ENCODE measurements at places on chromosomes 1 and 21.

DNA sequence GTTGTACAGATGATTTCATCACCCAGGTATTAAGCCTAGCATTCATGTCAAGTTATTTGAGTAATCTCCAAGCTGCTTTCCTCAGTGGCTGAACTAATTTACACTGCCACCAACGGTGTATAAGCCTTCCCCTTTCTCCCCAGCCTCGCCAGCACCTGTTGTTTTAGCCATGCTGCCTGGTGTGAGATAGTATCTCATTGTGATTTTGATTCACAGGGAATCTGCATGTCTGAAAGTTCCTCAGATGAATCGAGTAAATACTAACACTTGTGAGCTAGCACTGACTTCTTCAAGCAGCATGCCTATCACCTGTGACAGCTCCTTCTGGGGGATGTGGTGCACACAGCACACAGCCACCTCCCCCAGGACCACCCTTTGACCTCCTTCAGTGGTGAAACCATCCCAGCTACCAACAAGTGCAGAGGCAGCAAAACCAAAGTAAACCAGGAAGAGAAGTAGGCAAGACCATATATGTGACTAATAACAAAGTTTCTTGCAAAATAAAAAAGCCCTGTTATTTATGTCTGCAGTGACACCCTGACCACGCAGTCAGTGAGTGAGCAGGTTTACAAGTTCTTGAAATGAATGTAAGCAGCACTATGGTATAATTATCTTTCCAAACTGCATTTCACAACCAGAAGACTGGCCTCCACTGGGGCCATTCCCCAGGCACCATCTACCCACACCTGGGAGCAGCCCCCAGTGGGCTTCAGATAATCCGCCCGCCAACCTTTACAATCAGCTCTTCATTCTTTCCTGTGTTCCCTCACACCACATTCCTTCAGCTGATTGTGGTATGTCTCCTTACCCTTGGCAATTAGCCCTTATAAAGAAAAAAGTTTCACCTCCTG, 173.8 kb downstream of the ETS2 start:
- no peak for DNase-seq

GRCh38 chr1:98399218-98399617, 262.3 kb upstream of the SNX7 start:
- no peak for DNase-seq

- no peak for DNase-seq
Observed at GRCh38 chr21:29656504-29657239, 283.1 kb downstream of the GRIK1 start.

GRCh38 chr21:46295996-46296752, 10.0 kb downstream of the YBEY start:
- no peak for DNase-seq

GRCh38 chr1:106637566-106637965, 418.9 kb upstream of the PRMT6 start:
- no peak for DNase-seq

- DNase-seq = no peak
Observed at GRCh38 chr1:89884718-89885596, 64.1 kb downstream of the LRRC8D start.

DNA sequence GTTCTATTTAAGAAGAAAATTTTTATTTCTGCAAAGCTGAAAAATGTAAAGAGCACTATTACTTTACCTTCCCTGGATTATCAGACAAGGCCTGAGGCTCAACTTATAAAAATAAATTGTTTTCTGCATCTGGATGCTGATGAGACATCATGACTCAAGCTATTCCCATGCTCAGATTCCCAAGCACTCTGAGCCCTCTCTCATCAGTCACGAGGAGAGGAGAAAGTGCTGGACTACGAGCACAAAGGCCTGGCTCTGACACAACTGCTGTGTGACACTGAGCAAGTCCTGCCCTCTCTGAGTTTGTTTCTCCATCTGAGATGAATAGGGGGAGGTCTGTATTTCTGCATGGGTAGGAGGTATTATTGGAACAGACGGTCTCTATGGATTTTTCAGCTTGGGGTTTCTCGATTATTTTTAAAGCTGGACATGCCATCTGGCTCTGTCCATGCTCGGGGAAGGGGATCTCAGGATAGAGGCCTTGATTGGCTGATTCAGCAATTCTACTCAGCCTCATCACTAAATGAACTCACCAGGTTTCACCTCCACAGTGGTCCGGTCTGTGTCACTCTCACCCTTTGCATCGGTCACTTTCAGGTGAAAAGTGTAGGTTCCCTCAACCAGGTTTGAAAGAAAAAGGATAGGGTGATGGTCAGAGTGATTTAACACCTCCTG, 107.7 kb downstream of the KIAA0319L start:
- no peak for DNase-seq

DNA sequence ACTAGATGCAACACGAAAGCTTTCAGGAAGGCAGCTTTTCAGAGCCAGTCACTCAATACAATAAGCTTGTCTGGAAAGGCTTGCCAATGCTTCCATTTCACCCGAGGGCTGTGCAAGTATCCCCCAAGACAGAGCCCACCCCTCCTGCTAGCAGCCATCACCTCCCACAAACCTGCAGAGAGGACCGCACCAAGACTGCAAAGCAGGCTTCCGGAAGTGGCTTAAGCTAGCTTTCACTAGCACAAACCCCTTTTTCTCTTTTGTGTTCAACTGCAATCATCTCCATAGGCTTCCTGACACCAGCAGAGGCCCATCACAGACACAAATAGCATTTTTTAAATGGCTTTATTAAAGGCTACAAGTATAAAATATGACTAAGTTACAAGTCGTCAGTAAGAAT, 31.5 kb downstream of the C1orf198 start:
- DNase-seq = no peak

DNA sequence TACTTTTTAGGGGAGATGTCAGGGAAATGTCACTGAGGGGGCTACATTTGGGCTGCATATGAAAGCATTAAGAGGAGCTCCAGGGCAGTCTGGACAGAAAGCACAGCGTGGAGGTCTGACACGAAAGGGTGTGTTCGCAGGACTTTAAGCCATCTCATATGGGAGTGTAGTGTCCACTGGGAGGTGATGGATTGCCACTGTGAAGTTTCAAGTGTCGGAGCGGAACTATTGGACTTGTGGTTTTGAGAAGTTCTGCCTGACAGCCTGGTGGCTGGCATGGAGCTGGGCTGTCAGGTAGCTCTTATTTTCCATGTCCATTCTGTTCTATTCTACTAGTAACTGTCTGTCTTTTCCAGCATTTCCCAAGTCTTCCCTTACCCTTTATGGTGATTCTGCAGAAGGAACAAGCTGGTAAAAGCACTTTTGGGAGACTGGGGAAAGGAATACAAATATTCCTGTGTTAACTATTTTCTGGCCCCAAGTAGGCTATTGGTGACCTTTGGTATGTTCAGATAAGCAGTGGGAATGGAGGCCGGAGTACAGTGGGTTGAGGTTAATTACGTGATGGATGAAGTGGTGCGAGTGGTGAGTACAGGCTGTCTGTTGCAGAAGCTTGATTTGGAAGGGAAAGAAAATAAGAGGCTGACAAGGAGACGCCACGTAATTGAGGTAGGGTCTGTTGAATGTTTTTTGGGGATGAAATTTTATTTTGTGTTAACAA, 19.3 kb downstream of the B3GALT5 start:
- DNase-seq = no peak

DNA sequence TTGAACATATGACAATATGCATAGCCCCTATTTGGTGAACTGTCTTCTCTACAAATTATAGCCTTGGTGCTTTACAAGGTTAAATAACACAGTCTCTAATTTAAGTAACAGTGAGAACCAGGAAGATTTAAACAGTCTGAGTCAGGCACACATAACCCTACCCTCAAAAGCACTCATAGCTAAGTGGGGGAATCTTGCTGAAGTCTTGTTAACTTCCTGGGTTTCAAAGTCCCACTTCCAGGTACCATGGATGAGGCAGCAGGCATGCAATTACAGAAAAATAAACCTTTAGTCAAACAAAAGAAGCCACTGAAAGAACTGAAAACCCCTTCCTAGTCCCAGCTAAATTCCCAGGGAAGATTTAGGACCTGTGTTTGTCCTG, 147.6 kb downstream of the PBX1 start:
- no peak for DNase-seq

- no peak for DNase-seq
Observed at GRCh38 chr1:30343562-30343961, 379.8 kb downstream of the MATN1 start.

- DNase-seq = no peak
Observed at GRCh38 chr1:221832151-221832550, 90.3 kb upstream of the DUSP10 start.

GRCh38 chr1:94050254-94050653, 70.7 kb downstream of the ABCA4 start:
- DNase-seq = no peak

GRCh38 chr1:232384171-232384883, 245.6 kb downstream of the SIPA1L2 start:
- DNase-seq = no peak

- no peak for DNase-seq
Observed at GRCh38 chr1:119286587-119287181, 81.9 kb upstream of the HAO2 start.

- DNase-seq = no peak
Observed at GRCh38 chr1:45407629-45408287, 67.5 kb upstream of the MUTYH start.

GRCh38 chr1:184504955-184505338, 118.1 kb downstream of the C1orf21 start:
- no peak for DNase-seq

DNA sequence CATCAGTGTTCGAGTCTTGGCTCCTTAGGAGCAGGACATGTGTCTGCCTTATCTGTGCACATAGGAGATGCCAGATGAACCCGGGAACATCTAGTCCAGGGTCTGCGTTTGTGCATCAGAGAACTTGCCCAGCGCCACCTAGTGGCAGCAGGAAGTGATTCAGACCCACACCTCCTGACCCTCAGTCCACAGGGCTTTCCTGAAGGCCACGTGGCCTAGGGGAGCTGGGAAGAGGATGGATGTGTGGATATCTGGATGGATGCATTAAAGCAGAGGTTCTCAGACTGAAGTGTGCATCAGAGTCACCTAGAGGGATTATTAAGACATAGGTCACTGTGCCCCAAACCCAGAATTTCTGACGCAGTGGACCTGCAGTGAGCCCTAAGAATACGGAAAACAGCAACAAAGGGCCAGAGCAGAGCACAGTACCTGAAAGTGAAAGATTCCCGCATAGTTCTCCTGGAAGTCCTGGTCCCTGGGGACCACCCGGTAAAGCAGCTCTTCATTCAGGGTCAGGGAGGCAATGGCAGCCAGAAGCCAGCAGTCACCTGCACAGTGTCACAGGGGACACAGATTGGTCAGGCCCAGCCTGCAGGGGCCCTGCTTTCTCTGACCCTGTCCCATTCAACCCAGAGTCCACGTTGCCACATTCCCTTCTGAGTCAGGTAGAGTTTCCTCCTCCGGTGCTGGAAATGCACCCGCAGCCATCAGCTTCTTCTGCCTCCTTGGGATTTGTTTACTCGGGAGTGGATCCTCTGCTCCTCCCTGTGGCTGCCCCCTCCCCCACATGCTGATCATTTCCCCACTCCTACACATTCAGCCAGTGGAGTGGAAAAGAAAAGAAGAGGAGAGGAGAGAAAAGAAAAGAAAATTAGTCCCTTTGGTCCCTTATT, 37.0 kb downstream of the CAPN8 start:
- DNase-seq = peak; percentile 18

DNA sequence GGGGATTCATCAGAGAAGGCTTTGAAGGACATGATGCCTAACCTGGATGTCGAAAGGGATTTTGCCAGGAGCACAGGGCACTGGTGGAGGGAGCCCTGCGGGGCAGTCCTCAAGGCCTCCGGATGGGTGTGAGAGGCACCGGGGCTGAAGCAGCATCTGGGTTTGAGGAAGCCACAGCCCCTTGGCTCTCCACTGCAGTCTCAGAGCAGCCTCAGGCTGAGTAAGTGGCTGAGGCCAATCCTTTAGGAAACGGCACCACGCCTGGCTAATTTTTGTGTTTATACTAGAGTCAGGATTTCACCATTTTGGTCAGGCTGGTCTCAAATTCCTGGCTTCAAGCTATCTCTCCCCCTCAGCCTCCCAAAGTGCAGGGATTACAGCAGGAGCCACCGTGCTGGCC, 12.0 kb downstream of the ERVH48-1 start:
- no peak for DNase-seq

- DNase-seq = no peak
Observed at GRCh38 chr1:219847215-219847855, 81.0 kb downstream of the SLC30A10 start.

Data from NCI-H2171 (cell line).